ENCODE measurements at places on chromosomes 4 and X.

DNA sequence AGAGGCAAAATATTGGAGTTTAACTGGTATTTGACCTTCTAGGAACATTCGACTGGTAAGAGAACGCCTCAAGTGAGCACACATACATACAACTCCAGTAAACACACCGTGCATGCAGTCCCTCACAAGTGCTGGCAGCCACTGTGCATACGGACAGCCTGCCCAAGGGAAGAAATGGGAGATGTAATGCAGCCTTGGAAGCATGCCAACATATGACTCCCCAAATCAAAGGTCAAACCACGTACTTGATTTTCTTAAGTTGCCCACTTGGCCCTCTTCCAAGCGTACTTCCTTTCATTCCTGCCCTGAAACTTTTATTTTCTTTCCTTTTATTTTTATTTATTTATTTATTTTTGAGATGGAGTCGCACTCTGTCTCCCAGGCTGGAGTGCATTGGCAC lies 206.6 kb downstream of the SPRY1 start:
- DNase-seq, result no peak

- no peak for DNase-seq
These were observed at the start of gene SPP1 for GRCh38 chr4:87975466-87975865. Gene SPP1 (plus strand): TSS chr4:87975714. CDS start chr4:87976896, 1,182 bp downstream.

- DNase-seq, result no peak
These were observed 40.1 kb upstream of the PDK3 start for GRCh38 chrX:24424948-24425347.

GRCh38 chr4:22167201-22167600 lies 218.6 kb upstream of the KCNIP4 start:
- no peak for DNase-seq

DNA sequence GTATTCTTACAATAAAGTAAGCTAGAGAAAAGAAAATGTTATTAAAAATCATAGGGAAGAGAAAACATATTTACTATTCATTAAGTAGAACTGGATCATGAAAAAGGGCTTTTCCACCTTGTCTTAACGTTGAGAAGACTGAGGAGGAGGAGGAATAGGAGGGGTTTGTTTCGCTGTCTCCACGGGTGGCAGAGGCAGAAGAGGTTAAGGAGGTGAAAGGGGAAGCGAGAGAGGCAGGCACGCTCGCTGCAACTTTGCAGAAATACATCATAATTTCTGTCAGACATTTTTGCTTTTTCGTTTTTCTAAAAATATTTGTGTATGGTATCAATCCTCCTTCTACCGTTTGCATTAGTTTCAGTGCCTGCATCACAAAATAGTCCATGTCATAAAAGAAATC lies 2375.1 kb upstream of the AGA start:
- no peak for DNase-seq

GRCh38 chrX:155216940-155217440 lies 730 bp downstream of the VBP1 start:
- DNase-seq, result no peak

- no peak for DNase-seq
These were observed at the start of gene NUDT11 for GRCh38 chrX:51496501-51497291. Gene NUDT11 (minus strand): TSS chrX:51496592. CDS start chrX:51496444, 148 bp downstream.

DNA sequence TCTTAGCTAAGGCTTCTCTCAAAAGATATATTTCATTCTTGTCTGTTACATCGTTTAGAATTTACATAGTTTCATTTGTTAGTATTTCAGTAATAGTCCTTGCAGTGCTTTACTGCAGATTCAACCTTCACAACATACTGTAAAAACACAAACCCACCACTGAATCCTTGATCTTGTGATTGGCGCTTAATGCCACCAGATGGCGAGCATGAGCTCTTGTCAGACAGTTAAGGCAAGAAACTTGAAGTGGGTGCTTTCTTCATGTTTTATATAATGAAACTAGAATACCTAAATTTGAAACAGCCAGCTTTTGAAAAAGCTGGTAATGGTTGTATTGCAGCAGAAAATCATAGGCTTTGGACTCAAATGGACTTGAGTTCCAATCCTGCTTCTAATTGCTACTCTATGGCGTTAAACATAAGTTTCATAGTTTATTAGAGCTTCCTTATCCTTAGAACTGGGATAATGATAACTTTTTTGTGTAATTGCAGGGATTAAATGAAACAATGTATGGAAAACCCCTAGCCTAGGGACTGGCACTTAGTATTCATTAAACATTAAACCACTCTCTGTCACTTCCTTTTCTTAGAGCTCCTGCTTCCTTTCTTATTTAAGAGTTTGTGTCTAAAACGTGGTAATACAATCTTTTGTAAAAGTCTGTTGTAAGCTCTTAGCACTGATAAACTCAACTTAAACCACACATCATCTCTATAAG lies 95.1 kb downstream of the USP9X start:
- DNase-seq, result peak; percentile 3

DNA sequence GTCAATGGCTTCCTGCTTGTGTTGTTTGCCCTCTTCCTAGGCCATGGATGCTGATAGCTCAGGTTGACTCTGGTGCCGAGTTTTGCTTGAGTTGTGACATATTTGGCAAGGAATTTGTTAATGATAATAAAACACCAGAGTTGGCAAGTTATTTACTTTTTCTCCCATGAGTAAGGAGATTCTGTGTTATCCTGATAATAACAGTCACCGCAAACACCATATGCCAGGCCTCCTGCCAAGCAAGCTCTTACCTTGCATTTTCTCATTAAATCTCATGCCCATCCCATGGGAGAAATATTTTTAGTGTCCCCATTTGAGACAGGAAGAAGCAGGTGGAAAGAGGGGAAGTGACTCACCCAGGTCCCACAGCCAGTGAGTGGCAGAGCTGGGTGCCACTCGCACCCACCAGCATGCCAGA lies 67.4 kb upstream of the CLCN4 start:
- no peak for DNase-seq

DNA sequence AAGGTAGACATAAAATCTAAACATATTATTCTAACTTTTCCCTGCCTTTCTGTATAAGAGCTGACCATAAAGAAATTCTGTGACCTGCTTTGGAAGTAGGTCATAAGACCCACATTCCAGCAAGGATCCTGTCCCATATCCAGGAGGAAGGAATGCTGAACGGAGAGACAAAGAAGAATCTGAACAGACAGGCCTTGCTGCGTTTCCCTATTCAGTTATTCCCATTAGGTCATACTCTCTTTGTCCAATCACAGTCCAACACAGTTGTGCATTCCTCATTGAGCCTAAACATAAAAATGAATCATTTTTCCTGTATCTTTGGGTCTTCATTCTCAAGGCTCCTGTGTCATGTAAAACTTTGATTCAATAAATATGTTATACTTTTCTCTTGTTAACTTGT lies 287.6 kb upstream of the TAPT1 start:
- no peak for DNase-seq

DNA sequence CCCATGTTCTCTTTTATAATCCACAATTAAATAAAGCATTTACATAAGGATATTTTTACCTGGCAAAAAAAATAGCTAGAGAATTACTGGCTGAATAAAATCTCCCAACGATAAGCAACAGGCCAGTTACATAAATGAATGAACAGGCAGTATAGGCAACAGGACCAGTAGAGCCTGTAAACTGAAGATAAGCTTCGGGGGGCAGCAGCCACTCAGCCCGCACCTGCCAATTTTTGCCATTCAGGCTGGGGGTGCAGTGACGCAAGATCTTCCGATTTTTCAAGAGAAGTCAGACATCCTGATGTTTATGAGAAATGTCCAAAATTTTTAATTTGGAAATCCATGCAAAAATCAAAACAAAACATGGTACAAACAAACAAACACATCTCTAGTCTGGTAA lies 49.0 kb upstream of the CDKN2AIP start:
- no peak for DNase-seq

DNA sequence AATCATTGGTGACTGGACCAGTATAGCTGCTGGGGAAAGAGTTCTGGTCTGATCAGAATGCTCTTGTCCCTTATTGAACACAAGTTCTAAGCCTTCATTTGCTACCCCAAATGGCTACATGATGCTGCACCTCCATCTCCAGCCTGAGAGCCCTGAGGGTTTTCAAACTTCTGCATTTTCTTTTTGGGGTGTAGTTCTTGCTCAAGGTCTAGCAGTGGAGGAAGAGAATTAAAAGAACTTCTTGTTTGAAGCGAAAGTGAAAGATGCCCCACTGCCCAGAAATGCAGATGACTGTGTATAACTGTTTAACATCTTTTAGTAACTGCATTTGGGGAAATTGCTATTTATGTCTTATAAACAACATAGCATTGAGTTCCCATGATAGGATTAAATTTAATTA lies 38.5 kb downstream of the LAMTOR3 start:
- no peak for DNase-seq

- no peak for DNase-seq
These were observed 633.1 kb downstream of the FSTL5 start for GRCh38 chr4:161530710-161531109.

DNA sequence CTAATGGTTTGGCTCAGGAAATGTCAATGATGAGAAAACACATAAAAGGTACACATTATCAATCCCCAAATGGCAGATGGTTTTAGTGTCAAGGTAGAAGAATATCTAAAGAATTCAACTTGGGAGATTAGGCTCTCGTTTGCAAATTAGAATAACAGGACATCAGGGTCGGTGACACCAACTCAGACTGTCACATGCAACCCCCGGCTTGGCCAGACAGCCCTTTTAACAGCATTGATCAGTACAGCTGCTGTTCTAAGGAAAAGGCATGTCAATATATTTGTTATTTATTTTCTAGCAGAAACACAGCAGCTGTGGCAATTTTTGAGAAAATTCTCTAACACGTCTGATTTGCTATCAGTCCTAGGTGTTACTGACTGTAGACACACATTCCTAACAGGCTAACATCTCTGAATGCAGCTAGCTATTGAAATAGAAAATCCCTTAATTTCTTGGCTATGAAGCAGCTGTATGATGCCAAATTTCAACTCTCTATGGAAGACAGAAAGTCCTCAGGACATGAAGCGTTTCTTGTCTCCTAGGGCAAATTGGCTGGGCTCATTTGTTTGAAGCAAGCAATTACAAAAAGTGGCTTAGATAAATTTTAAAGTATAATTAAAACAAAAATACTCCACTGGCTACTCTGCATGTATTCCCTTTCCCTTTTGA lies 269.0 kb upstream of the CXXC4 start:
- no peak for DNase-seq

- no peak for DNase-seq
These were observed 221.6 kb upstream of the LCORL start for GRCh38 chr4:18242919-18243693.

GRCh38 chr4:635851-636627 lies 10.7 kb downstream of the PDE6B start:
- DNase-seq, result no peak

DNA sequence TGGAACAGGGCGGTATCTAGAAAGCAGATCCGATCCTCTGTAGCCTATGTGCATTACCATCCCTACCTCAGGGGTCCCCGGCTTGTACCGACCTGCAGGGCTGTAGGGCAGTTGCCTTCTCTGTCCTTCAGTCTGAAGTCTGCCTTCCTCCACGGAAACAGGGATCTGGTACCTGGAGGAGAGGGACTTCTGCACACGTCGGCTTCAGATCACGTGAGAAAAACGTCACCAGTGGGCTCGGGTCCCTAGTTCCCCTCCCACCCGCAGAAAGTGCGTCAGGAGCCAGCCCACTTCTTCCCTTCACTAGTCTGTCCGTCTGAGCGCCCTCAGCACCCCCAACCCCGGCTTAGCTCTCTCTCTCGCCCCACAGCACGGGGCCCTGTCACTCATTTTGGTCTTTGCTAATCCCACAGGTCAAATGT lies at the start of gene TCEAL5:
Gene TCEAL5 (minus strand): TSS at position 170 of the 422 bp plus-strand sequence. CDS start 2,187 bp downstream, outside the sequence.
- DNase-seq, result no peak

- DNase-seq, result no peak
These were observed 38.3 kb downstream of the VSIG4 start for GRCh38 chrX:66001596-66001995.

DNA sequence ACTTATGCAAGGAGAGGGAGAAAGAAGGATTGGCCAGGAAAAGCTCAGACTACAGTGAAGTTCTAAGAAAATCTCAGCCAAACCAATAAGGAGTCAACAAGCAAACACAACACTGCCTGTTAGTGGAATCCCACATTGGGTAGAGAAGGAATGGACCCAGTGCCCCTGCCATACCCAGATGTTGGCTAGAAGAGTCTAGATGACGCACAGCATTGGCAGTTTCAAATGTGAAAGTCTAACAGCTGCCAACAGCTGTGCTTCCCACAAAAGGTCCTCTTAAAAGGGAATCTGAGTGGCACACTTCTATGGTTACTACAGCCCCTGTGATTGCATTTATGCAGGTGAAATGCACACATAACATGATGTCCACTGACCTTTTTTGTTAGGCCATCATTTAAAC lies 37.2 kb upstream of the CPEB2 start:
- no peak for DNase-seq

GRCh38 chr4:127113844-127114362 lies 518.9 kb upstream of the INTU start:
- no peak for DNase-seq

DNA sequence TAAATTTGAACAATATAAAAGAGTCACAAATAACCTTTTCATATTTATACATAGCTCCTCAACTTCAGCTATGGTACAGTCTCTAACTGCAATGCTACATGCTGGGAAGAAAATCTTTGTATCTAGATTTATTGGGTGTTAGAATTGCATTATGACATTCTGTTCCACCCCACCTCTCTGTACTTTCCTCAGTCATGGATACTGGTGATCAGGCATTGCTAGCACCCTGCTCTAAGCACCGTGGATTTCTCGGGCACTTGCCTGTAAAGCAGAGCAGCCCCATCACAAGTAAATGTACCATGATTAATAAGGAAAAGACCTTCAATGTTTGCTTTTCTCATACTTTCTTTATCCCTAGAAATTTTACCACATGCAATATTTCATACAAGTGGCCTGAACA lies 1028.9 kb upstream of the INTU start:
- DNase-seq, result no peak

DNA sequence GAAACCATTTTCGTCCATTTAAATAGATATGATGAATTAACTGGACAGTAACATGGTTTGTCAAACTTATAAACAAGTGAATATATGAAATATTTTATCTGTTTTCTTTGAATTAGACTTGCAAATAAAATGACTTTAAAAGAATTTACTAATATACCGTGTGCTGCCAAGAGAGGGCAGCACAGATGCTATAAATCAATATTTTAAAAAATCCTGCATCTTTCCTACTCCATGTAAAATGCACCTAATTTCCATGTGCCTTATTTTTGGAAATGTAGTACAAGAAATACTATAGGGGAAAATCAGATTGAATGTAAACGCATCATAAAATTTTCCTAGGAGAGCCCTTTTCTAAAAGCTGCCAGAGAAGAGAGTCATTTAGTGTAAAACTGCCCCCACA lies 62.2 kb downstream of the PRKX start:
- DNase-seq, result no peak

GRCh38 chr4:92303621-92304027 lies at the start of gene GRID2:
Gene GRID2 (plus strand): TSS chr4:92303966.
- no peak for DNase-seq

- DNase-seq, result no peak
These were observed 1028.8 kb upstream of the IGFBP7 start for GRCh38 chr4:58138786-58139668.

- no peak for DNase-seq
These were observed 9.3 kb downstream of the NKX1-1 start for GRCh38 chr4:1396806-1397455.

- DNase-seq, result no peak
These were observed 29.4 kb downstream of the FGF5 start for GRCh38 chr4:80295826-80296225.

GRCh38 chrX:154043003-154043763 lies 23.5 kb upstream of the IRAK1 start:
- DNase-seq, result peak; percentile 19

GRCh38 chr4:11053601-11054220 lies 369.1 kb upstream of the CLNK start:
- no peak for DNase-seq

- no peak for DNase-seq
These were observed 185.3 kb upstream of the BCOR start for GRCh38 chrX:40282946-40283660.

GRCh38 chrX:104565791-104566680 lies at the start of gene IL1RAPL2:
Gene IL1RAPL2 (plus strand): TSS chrX:104566199.
- DNase-seq, result no peak
